ENCODE measurements at places on chromosomes 3 and 15. TPM values are rescaled to one million over a fixed set of nuclear protein-coding genes. Genes with fewer than 3 reads are reported as not detected.

The LEO1 gene
- 17.0 TPM for total RNA-seq

The IGSF11 gene
- not detected for total RNA-seq

The PIK3CA gene
- 15.8 TPM for total RNA-seq

DNA sequence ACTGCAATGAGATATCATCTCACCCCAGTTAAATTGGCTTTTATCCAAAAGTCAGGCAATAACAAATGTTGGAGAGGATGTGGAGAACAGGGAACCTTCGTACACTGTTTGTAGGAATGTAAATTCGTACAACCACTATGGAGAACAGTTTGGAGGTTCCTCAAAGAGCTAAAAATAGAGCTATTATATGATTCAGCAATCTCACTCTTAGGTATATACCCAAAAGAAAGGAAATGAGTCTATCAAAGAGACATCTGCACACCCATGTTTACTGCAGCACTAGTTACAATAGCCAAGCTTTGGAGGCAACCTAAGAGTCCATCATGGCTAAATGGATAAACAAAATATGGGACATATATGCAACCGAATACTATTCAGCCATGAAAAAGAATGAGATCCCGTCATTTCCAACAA is 68.0 kb upstream of the HES1 start:
- no peak for DNase-seq

GRCh38 chr3:136152176-136152843 is 43.8 kb downstream of the MSL2 start:
- no peak for DNase-seq

- DNase-seq, result no peak
Observed at GRCh38 chr15:61558172-61559136, 329.4 kb upstream of the RORA start.

- no peak for DNase-seq
Observed at GRCh38 chr15:78322243-78322642, 17.9 kb upstream of the CRABP1 start.

GRCh38 chr3:132325634-132326033 is 8.4 kb downstream of the ACP3 start:
- no peak for DNase-seq

GRCh38 chr3:121488628-121489027 is 57.2 kb downstream of the POLQ start:
- DNase-seq, result no peak

GRCh38 chr3:141825216-141826011 is 51.0 kb upstream of the ATP1B3 start:
- no peak for DNase-seq

DNA sequence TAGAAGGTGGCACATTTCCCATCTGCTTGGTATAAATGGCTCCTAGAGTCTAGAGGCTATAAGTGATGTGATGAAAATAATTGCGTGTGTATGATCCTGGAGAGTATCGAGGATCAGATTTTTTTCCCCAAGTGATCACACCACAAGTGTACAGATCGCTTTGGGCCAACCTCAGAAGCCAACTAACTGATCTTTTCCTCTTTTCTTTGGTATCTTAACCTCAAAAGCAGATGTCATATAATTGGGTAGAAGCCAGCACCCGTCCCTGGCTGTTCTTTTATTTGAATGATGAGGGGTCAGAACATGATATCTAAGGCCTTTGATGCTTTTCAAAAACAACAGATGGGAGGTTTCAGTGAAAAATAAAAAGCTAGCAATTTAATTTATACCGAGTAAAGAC is 3.3 kb downstream of the P2RY14 start:
- no peak for DNase-seq

GRCh38 chr3:54067055-54067698 is 55.2 kb upstream of the CACNA2D3 start:
- DNase-seq, result peak; percentile 23

DNA sequence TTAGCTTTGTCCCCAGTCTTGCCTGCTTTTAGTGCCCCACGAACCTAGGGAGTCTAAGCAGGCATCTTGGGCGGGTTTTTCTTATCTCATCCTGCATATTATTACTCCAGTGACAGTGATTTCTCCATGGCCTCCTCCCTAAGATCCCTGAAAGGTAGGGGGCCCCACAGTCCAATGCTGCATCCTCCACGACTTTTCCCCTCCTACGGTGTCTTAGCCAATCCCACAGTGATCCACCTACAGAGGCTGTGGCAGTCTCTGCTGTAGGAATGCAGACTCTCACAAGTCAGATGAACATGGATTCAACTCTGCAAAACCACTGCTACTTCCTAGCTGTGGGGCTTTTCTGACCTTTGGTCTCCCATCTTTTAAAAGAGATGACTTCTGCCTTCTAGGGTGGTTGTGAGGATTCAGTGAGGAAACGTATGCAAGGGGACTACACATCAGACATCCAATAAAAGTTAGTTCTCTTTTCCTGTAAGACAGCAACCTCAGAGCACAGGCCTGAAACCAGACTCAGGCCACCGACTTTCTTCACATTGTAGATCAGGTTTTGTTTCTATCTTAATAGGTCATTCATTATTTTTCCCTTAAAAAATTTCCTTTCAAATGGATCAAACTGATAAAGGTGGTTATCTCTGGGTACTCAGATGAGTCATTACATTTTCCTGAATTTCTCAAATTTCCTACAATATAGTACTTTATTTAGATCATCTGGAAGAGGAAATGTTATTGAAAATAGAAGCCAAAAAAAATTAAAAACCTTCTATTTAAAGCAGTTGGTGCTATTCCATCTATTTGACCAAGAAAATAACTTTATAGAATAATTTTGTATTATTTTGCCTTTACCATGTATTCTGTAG is 23.2 kb downstream of the ILDR1 start:
- DNase-seq, result no peak

DNA sequence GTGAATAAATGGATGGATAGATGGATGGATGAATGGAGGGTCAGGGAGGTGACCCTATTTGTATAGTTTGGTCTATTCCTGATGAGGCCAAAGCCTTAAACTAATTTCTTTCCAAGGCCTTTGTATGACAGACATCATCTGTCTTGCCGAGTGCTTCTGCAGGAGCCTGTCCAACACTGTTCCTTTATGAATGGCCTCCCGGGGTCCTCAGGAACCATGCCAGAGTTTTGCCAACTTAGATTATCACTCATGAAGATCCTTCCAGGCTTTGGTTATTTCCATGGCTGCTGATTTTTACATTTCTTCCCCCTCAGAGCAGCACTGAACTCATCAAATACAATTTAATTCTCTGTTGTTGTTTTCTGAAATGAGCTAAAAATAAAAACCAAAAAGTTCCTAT is 133.0 kb upstream of the SOX2 start:
- DNase-seq, result no peak

DNA sequence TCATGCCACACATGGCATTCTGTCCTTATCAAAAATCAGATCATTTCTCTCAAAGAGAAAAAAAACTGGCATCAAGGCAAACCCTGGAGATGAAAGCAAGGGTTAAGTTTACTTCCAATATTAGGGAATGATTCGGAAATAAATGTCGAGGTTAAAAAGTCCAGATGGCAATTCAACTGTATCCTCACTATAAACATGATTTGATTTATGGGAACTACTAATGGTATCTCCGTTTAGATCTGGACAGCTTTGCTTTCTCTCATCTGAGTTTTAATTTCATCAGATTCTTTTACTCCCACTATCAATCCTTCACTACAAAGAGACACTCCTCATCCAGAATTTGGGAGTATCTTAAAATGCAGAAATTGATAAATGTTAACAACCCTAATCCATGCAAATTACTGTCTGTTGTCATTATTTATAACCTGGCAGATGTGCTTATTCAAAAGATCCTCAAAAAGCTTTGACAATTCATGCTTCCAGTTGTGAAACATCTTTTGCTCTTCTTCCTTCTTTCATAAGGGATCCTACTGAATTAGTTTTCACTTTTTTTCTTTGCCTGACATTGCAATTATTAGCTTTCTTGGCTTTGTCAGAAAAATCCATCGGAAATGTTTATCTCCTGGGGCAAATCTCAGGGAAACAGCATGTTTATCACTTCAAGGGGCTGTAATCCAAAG is 903.2 kb downstream of the MCTP2 start:
- DNase-seq, result no peak

DNA sequence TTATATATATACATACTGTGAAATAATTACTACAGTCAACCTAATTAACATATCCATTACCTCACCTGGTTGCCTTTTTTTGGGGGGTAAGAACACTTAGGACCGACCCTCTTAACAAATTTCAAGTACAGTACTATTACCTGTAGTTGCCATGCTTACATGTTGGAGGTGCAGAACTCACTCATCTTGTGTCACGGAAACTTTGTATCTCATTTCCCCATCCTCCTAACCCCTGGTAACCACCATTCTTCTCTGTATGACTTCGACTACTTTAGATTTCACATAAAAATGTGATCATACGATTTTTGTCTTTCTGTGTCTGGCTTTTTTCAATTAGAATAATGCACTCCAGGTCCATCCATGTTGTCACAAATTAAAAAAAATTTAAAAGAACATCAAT is 55.5 kb upstream of the MELTF start:
- no peak for DNase-seq

DNA sequence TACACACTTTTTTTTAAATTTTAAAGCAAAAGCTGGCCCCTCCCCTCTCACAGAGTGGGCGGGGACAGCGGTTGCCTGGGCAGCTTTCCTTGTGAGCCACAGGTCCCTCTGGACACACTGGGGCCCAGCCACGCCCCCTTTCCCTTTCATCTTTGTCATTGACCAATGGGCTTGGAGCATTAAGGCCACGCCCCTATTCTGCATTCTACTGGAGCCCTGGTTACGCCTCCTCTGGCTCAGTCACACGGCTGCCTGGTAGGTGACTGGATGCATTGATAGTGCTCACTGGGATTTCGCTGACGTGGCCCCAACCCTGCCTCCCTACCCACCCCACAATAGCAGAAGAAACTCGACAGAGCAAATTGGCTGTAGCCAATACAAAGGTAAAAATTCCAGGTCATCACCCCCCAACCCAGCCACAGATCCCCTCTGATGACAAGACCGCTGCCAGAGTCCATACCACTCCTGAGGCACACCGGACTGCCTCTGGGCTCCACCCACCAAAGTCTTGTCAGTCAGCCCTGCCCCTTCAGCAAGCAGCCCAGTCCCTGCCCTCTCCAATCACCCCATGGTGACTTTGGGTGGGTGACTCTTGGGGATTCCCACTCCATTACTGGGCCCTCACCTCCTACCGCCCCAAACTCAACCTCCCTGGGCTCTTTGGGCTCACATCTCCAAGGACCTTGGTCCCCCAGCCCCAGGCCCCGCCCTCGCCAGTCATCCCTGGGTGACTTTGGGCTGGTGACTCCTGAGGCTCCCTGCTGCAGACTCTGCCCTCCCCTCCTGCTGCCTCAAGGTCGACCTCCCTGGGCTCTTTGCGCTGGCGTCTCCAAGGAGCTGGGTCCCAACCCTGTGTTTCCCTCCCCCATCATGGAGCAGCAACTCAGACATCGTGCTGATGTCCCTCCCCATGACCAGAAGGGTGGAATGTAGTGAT is 112.2 kb upstream of the FAN1 start:
- no peak for DNase-seq

GRCh38 chr3:14524311-14524711 is 15.8 kb downstream of the GRIP2 start:
- no peak for DNase-seq

DNA sequence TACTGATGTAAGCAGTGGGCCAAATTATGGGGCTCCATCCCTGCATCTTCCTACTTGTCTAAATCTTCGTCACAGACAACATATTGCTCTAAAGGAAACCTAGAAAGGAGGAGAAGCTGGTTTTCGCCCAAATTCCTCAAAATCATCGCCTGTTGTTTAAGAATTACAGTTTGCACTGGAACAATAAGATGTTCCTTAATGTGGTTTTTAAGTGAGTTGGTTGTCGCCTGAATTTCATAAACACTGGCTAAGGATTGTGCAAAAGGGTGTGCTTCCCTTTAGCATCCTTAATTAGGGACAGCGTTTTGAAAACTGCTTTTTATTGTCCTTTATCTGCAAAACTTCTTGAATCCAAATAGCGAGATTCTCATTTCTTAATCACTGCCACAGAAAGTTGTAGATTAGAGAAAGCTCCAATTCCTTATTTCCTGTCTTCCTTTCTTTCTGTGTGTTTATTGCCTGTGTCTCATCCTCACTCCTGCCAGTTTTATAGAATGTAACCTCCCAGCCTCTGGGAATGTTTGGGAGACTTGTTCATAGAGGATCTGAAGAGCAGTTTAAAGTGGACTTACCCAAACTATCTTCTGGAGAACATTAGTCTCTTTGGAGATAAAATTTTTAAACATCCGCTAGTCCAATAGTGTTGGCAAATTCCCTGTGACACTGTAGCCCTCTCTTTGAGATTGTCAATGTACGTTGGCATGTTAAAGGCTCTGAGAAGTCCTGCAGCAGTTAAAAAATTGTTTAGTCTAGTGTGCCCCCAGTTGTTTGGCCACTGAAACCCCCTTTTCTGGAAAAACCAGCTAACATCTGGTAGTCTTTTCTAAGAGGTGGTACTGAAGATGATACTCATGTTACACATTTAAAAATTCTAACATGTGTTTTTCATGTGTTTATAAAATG is 50.4 kb downstream of the FLNB start:
- DNase-seq, result no peak

- DNase-seq, result no peak
Observed at GRCh38 chr3:128969993-128970739, 23.7 kb downstream of the CFAP92 start.

DNA sequence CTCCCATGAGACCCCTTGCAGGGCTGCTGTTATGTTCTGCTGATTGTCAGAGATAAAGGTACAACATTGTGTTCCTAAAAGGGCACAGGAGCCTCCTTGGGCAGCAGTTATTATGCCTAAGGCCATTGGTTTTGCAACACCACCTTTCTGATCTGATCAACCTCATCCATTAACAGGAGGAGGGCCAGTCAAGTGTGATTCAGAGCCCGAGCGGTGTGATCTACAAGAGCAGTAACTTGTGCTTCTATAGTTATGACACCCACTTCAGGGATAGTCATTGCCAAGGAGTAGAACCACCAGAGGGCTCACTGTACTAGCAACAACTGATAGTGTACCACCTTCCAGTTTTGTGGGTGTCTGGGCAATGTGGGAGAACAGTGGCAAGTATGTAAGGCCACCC is 1457.9 kb upstream of the CADM2 start:
- no peak for DNase-seq

DNA sequence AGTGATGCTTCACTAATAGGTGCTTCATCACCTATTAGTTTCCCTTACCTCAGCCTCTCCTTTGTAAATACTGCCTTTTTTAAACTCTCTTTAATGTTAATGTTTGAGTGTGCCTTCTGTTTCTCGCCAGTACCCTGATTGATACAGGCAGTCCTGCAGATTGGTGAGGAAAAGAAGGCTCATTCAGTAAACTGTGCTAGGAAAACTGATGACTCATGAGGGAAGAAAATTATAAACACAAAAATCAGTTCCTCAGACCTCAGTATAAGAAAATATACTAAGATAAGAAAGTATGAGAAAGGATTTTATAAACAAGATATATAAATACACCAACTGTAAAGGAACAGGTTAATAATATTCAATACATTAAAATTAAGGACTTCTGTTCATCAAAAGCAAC is 54.8 kb upstream of the OXTR start:
- DNase-seq, result no peak

- DNase-seq, result no peak
Observed at GRCh38 chr3:112672716-112673541, 32.0 kb upstream of the CCDC80 start.

Measured in kidney epithelial cell (primary cell).